ENCODE measurements at places on chromosomes 2 and 18. TPM values are rescaled to one million over a fixed set of nuclear protein-coding genes. Genes with fewer than 3 reads are reported as not detected.

The GCG gene
- 81.3 TPM for total RNA-seq

The ITPRIPL1 gene
- 0.80 TPM for total RNA-seq

DNA sequence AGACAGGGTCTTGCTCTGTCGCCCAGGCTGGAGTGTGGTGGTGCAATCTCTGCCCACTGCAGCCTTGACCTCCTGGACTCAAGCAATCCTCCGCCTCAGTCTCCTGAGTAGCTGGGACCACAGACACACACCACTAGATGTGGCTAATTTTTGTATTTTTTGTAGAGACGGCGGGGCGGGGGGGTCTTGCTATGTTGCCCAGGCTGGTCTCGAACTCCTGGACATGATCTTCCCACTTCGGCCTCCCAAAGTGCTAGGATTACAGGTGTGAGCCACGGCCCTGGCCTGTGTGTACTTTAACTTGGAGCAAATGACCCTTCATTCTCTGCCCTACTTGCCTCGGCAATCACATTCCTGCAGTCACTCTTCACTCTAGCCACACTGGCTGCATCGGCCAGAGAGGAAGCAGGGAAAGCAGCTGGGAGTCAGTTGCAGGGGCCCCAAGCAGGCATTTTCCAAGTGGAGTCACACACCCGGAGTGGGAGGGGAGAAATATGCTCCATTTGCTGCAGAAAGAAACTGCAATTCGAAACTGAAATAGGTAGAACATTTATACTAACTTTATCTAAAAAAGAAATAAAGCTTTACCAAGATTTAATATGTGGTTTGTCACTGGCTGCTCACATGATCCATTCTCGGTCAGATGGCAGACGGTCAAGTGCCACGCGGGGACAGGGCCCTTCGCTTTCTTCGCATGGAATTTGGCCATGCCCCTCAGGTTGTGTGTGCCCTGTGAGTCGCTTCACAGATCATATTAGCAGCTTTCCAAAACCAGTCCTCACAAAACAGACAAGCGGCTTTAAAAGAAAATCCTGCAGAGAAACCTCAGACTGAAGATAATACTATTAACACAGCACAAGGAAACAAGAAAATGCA lies 37.1 kb downstream of the FAM161A start:
- DNase-seq, result no peak
- H3K36me3 ChIP-seq, result no peaks in the 10 kb centered on the region
- no peak overlapping the region for H3K27ac ChIP-seq
- no peaks in the 10 kb centered on the region for H3K27me3 ChIP-seq

DNA sequence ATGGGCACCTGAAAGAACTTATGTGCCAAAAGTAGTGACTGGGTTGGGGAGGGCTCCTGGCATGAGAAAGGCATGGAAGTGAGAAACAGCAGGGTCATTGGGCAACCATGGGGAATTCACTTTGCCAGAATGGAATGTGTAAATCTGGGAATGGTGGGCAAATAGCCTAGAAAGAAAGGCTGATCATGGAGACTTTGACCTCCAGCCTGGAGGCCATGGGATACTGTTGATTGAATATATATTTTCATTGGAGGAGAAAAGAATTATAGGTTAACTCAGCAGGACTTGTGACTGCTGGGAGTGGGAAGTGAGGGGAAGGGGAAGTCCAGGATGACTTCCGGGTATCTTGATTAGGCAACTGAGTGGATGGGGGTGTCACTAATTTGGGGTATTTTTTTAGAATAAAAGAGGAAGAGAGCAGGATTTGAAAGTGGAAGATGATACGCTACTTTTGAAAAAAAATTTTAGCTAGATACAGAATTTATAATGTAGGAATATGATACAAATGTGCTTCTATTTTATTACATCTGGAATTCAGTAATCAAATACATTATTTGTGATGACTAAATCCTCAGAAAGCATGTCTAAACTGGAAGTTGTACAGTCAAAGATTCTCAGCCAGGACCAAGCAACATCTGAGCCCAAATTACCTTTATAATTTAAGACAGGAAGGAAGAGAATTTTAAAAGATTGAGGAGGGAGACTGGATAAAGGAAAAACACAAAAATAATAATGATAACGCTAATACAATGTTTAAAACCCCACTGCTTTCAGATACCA lies 116.2 kb downstream of the GATA6 start:
- H3K27ac ChIP-seq, result no peak overlapping the region
- no peaks in the 10 kb centered on the region for H3K27me3 ChIP-seq
- H3K36me3 ChIP-seq, result no peaks in the 10 kb centered on the region
- no peak for DNase-seq

- H3K36me3 ChIP-seq, result no peaks in the 10 kb centered on the region
- no peaks in the 10 kb centered on the region for H3K27me3 ChIP-seq
- DNase-seq, result no peak
These were observed 28.8 kb downstream of the CCDC93 start for GRCh38 chr2:117985092-117985491.

The BOLL gene
- not detected for total RNA-seq

- no peaks in the 10 kb centered on the region for H3K36me3 ChIP-seq
- H3K4me3 ChIP-seq, result no peak overlapping the region
- no peak for DNase-seq
These were observed 11.2 kb upstream of the MYO3B start for GRCh38 chr2:170166735-170167134.

DNA sequence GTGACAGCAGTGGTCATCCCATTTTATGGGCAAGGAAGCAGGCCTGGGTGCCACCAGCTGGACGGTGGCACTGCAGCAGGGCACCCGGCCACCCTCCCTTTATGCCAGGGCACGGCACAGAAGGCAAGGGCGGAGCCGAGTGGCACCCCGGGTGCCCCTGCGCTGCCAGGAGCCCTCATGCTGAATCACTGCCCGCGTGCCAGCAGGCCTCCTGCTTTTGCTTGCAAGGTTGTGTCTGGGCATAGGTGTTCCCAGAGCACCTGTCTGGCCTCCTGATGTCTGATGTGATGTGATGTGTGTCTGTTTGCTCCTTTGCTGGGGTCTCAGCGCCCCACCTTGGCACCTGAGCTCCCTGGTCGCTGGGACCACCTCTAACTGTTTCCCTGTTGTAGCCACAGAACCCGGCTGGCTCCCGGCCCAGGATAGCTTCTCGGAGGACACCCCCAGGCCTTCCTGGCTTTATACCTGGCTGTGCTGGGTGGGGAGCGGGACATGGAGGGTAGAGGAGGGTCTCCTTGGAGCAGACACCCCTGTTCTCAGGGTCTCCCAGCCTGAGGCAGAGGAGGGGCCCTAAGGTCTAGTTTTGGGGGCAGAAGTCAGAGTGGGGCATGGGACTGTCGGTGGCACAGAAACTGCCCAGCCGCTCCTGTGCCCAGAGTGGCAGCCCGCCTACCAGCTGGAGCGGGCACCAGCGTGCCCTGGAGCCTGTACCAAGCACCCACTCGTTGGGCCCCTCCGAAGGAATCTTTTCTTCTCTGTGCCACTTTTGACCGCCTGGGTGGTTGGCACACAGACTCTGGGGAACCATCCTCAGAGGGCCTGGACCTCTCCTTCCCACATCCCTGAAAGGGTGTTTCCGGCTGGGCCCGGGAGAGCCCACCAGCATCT lies 3.6 kb downstream of the GPC1 start:
- no peak overlapping the region for H3K27ac ChIP-seq
- no peak for DNase-seq
- no peak overlapping the region for H3K4me3 ChIP-seq
- H3K4me1 ChIP-seq, result no peaks in the 10 kb centered on the region
- H3K36me3 ChIP-seq, result no peaks in the 10 kb centered on the region

DNA sequence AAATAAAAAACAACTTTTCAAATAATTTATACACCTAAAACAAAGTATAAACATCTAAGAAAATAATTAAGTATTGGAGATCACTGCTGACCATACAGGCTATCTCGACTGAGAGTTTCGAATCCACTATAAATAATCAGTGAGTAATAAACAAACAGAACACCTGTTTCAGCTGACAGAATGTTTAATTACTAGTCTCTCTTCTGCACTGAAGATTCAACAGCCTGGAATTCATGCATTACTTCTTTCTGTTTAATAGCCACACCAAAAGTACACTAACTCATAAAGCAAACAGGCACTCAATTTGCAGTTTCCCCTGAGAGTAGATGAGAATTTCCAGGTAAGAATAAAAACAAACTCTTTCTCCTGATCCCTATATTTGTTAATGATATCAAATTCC lies 138.5 kb downstream of the RBMS1 start:
- H3K36me3 ChIP-seq, result no peaks in the 10 kb centered on the region
- no peaks in the 10 kb centered on the region for H3K4me1 ChIP-seq

DNA sequence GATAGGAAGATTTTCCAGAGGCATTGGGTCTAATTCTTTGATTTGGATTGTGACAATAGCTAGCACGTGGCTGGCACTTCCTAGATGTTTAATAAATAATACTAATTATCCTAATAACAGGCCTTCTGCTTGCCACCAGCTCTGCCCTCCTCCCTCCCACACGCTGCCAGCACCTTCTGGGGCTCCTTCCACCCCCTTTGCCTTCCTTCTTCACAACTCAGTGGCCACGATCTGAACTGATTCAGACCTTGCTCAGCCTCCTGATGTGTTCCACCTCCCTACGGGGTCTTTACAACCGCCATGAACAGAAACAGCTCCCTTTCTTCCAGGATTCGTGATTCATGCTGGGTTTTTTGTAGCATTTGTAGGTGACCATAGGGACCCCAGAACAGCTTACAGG lies 310.3 kb upstream of the HS6ST1 start:
- H3K4me1 ChIP-seq, result no peaks in the 10 kb centered on the region
- no peak overlapping the region for H3K4me3 ChIP-seq
- DNase-seq, result no peak
- H3K36me3 ChIP-seq, result no peaks in the 10 kb centered on the region

DNA sequence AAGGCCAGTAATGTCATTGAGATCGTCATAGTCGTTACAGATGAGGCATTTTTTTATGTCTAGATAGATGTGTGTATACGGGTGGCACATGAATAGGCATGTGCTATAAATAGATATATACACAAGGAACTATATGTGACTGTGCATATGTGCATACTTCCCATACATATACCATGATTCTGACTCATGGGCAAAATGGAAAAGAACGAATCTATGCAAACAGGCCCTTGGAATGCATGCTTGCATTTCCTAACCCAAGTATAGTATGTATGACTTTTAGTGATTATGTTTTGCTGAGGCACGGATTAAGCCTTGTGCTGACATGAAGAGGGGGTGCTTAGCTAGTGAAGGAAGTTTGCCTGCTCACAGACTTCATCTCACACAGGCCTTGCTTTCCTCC lies 111.7 kb downstream of the BCL11A start:
- no peak overlapping the region for H3K4me3 ChIP-seq
- DNase-seq, result no peak
- no peaks in the 10 kb centered on the region for H3K27me3 ChIP-seq

The CSRNP3 gene
- total RNA-seq, result 2.0 TPM

DNA sequence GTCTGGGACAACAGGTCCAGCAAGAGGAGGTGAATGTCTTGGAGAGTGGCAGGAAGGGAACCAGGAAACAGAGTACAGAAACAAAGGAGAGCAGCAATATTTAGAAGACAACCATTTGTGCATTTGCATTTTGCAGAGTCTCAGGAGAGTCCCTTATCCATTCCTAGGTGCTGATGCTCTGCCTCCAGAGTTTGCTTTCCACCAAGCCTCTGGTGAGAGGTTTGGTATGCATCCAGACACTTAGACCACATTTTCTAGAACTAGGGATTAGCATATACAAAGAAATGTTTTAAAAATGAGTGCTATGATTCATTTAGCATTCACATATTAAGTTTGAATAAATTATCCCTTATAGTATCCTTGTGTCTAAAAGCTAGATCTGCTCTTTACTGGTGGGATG lies 18.5 kb upstream of the LRATD1 start:
- no peaks in the 10 kb centered on the region for H3K36me3 ChIP-seq
- H3K4me1 ChIP-seq, result no peaks in the 10 kb centered on the region
- no peak overlapping the region for H3K4me3 ChIP-seq
- DNase-seq, result no peak

The SNED1 gene
- 4.6 TPM for total RNA-seq

DNA sequence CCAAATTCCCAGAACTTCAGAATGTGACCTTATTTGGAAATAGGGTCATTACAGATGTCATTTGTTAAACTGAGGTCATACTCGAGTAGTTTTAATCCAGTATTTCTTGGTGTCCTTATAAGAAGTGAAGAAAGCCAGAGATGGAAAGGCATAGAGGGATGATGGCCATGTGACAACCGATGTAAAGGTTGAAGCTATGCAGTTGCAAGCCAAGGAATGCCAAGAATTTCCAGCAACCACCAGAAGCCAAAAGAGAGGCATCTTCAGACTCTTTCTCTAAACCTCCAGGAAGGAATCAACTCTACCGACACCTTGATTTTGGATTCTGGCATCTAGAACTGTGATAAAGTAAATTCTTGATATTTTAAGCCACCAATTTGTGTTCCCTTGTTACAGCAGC lies 242.2 kb downstream of the CDH20 start:
- no peaks in the 10 kb centered on the region for H3K36me3 ChIP-seq
- H3K27me3 ChIP-seq, result no peaks in the 10 kb centered on the region
- no peaks in the 10 kb centered on the region for H3K4me1 ChIP-seq
- H3K4me3 ChIP-seq, result no peak overlapping the region
- DNase-seq, result no peak
- H3K27ac ChIP-seq, result no peak overlapping the region

DNA sequence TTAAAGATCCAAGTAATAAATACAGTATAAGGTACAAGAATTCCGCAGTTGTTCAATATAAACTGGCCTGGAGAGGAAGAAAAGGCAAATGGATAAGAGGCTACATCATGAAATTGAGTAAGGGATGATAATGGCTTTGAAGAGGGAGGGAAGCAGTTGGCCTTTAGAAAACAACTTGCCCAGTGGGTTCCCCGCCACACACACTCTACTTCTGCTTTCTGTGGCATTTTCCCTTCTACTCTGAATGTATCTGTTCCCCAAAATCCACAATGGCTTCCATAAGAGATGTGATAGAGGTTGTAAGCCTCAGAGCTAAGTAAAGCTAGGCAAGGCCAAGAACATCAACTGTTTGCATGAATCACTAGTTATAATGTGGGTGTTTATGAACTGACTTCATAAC lies 221.3 kb downstream of the MBD2 start:
- no peaks in the 10 kb centered on the region for H3K4me1 ChIP-seq
- no peaks in the 10 kb centered on the region for H3K27me3 ChIP-seq
- no peak overlapping the region for H3K27ac ChIP-seq
- no peak for DNase-seq
- H3K4me3 ChIP-seq, result no peak overlapping the region

The KCNE4 gene
- 2.1 TPM for total RNA-seq

DNA sequence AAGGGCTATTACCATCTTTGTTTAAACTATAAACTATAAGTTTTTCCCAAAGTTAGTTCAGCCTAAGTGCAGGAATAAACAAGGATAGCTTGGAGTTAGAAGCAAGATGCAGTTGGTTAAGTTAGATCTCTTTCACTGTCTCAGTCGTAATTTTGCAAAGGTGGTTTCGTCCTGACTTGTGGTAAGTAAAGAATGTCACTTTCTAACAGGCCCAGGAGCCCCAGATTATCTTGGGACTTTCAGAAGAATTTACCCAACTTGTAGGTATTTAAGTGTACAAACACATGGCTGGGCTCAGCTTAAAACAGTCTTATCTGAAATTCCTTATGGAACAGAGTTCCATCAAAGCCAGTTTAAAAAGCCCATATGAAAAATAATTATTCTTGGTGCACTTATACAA lies 18.3 kb upstream of the FAM98A start:
- no peaks in the 10 kb centered on the region for H3K4me1 ChIP-seq
- H3K4me3 ChIP-seq, result no peak overlapping the region
- no peak overlapping the region for H3K27ac ChIP-seq
- no peaks in the 10 kb centered on the region for H3K27me3 ChIP-seq
- no peak for DNase-seq
